ENCODE measurements at places on chromosomes 3 and 15. TPM values are rescaled to one million over a fixed set of nuclear protein-coding genes. Genes with fewer than 3 reads are reported as not detected.
A peak's percentile ranks its signal among the peaks of the same experiment; 100 is the strongest.

- H3K36me3 ChIP-seq: no peaks in the 10 kb centered on the region
- H3K27me3 ChIP-seq: no peaks in the 10 kb centered on the region
- no peak for DNase-seq
- no peaks in the 10 kb centered on the region for H3K4me1 ChIP-seq
- no peak overlapping the region for H3K27ac ChIP-seq
Observed at GRCh38 chr3:159938714-159939113, 49.9 kb upstream of the IL12A start.

- DNase-seq: no peak
- H3K27ac ChIP-seq: no peak overlapping the region
- no peak overlapping the region for H3K4me3 ChIP-seq
- peaks cover 9% of the 10 kb centered on the region for H3K36me3 ChIP-seq
Observed at GRCh38 chr15:62455441-62455921, 290.4 kb upstream of the C2CD4B start.

GRCh38 chr15:45274636-45275380 lies 22.8 kb downstream of the SLC28A2 start:
- DNase-seq: no peak
- H3K27me3 ChIP-seq: no peaks in the 10 kb centered on the region
- no peak overlapping the region for H3K4me3 ChIP-seq
- no peaks in the 10 kb centered on the region for H3K36me3 ChIP-seq

FBXW12 gene
- 0.13 TPM for total RNA-seq

DNA sequence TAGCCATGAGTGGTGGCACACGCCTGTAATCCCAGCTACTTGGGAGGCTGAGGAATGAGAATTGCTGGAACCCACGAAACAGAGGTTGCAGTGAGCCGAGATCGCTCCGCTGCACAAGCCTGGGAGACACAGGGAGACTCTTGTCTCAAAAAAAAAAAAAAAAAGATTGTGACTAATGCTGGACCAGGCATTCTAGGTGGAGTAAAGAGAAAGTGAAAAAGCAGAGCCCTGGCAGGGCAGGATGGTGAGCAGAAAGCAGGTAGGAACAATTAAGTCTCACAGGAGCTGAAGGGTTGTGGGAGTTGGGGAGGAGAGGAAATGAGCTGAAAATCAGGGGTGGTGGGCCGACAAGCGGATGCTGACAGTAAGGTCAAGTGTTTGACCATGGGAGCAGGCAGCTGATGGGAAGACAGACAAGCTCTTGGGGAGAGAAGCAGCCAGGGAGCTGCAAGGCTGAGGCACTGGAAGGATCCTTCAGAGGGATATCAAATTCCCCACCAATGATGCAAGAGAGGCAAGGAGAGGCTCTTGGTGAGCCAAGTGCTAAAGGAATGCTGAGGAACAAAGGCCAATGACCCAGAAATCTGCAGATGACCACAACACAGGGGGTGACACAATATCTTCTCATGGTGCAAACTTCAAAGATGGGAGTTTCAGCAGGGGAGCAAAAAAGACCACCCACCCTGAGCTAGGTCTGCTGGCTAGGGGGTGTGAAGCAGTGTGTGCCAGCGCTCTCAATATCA lies 251.1 kb downstream of the ULK4 start:
- no peaks in the 10 kb centered on the region for H3K27me3 ChIP-seq
- no peak overlapping the region for H3K27ac ChIP-seq
- H3K4me1 ChIP-seq: no peaks in the 10 kb centered on the region
- H3K36me3 ChIP-seq: no peaks in the 10 kb centered on the region
- DNase-seq: peak; percentile 64

DNA sequence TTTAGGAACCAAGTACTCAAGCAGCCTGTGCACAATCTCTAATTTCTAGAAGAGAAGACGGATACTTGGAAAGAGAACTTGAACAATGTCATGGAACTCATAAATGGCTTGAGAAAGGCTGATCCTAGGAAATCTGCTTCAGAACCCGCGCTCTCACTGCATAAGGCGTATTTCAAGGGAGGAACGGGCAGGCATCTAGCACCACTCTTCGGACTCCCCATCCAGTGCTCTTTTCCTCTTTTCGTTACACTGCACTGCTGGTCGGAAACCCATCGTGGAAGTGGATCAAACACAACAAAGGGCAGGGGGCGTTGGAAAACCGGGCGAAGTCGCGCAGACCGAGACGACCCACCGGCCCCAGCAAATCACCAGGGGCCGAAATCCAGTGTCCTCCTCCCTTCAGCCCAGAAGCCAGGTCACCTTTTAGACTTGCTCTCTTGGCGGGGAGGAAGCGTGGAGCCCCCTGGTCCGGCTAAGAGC lies 539 bp upstream of the TLNRD1 start:
- no peak for DNase-seq
- no peaks in the 10 kb centered on the region for H3K4me1 ChIP-seq
- H3K36me3 ChIP-seq: peaks cover 6% of the 10 kb centered on the region
- H3K27me3 ChIP-seq: no peaks in the 10 kb centered on the region
